ENCODE measurements at places on chromosomes 3 and 15.

- no peak for DNase-seq
Observed at GRCh38 chr3:193732391-193732790, 139.4 kb downstream of the OPA1 start.

DNA sequence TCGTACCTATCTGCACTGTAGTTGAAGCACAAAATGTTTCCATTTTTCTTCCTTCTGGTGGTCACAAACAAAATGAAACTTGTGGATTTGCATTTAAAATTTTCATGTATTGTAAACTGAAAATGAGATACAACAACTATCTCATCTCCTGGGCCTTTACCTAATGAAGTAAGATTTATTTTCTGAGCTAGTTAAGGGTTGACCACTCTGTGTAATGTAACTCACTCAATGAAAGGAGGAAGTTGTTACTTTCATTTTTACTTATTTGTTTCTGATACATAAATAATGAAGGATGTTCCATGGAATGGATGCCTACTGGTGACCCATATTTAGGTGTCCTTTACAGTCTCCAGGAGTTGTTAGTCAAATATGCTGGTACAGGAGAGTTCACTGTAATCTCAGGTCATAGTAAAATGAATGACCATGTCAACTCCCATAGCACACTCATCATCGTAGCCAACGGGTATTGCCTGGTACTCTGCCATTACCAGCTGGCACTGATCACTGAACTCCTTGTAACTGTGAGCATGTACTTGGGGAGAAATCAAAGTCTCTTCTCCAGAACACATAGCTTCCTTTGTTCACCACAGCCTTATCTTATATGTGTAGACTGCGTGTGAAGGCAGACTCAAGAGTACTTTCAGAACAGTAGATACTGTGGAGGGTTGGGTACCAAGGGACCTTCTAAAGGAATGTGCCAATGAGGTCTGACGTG lies 474.2 kb upstream of the ROBO2 start:
- no peak for DNase-seq

DNA sequence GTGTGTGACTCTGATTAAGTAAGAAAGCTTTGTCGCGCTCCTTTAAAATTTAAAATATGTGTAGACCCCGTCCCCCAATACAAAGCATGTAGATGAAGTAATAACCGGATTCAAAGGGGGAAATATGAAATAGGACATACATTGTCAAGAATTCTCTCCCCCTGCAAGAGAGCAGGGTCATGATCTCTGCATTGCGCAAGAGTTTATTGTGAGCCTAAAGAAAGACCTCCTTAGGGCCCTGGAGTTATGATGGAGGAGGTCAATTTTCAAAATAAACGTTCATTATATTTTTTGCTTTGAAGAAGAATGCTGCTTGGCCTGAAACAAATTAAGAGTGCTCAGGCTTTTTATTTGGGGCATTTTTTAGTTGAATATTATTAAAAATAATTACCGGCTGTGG lies 235.0 kb downstream of the SHOX2 start:
- no peak for DNase-seq

- no peak for DNase-seq
Observed at GRCh38 chr15:45186771-45187577, 792 bp downstream of the SHF start.

DNA sequence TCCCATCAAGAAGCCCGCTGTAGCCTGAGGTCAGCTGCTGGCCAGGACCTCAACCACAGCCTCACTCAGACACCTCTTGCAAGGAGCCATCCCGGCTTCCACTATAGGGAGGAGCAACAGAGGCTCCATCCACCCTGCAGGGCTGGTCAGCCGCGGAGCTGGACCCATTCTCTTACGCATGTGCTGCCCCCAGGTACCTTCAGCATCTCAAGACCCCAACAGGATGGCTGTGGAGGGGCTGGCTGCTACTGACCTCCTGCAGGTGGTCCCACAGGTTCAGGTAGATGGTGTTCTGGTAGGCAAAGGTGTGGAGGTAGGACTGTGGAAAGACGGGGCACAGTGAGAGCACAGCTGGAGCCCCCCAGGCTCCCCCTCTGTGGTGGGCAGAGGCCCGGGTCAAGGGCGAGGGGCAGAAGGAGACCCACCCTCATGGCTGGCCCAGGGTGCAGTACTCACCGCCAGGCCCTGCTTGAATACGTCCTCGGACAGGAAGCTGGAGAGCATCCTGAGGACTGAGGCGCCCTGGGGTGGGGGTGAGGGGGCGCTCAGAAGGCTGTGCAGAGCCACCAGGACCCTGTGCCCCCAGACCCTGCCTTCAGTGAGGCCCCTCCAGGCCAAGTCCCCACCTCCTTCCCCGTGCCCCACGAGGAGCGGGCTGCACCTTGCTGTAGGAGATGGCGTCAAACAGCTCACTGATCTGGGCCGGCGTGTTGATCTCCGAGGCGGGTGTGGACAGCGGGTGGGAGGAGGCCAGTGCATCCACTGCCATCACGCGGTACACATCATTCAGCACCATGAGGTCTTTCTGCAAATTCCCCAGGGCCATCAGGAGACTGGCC lies 11.4 kb downstream of the ANPEP start:
- no peak for DNase-seq

DNA sequence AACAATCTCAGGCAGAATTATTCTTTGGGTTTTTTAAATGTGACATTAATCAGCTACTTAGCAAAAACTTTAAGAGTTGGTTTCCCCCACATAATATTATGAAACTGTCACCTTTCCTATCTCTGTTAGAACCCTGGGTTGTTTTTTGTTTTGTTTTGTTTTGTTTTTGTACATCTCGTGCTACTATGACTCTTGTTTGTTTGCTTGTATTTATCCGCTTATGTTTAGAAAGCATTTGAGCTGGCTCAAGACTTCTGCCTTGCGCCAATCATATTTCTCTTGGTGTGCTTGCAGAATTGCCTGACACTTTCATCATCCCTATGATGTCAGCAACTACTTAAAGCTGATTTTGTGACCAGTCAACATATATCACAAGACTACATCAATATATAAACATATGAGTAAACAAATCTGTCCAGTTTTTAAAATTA lies 116.9 kb downstream of the DCLK3 start:
- no peak for DNase-seq

DNA sequence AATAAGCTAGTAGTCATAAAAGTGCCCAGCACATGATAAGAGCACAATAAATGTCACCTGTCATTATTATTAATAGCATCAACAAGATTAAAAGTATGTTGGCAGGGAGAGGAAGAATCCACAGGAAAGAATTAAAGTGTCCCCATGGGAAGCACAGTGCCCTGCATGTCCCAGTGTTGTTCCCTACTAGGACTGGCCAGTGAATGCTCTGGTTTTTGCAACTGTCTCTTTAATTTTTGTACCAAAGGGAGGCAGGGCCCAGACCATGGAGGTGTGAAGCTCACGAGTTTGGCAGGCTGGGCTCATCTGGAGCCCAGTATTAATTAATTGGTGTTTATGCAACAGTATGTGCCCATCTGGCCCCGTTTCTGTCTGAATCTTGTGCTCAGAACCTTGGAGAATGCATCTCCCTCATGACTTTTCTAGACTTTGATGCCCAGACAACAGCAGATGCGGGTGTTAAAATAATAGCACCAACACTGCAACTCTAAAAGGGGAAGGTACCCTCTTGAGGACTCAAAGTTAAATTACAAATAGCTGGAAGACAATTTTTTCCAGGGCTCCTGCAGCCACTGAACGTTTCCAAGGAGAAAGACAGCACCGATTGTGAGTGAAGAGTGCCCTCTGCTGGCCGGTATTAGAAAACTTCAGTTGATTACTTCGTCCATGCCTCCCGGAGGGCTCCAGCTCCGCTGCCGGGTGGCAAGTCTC lies 71.9 kb upstream of the SPATA12 start:
- peak; percentile 84 for DNase-seq

- no peak for DNase-seq
Observed at GRCh38 chr3:150286390-150287147, 121.5 kb upstream of the TSC22D2 start.

- no peak for DNase-seq
Observed at GRCh38 chr3:149481056-149481455, 6.6 kb downstream of the TM4SF4 start.

GRCh38 chr3:63937661-63938651 lies 25.8 kb upstream of the SCAANT1 start:
- no peak for DNase-seq

GRCh38 chr15:80789296-80789695 lies 10.1 kb downstream of the CEMIP start:
- DNase-seq = no peak

GRCh38 chr3:81789691-81790090 lies 28.2 kb upstream of the GBE1 start:
- no peak for DNase-seq
